ENCODE measurements at places on chromosomes 12 and 14. TPM values are rescaled to one million over a fixed set of nuclear protein-coding genes. Genes with fewer than 3 reads are reported as not detected.

- H3K4me3 ChIP-seq: no peak overlapping the region
- H3K27me3 ChIP-seq: no peaks in the 10 kb centered on the region
- H3K27ac ChIP-seq: peak overlapping the region; percentile 34
- H3K36me3 ChIP-seq: no peaks in the 10 kb centered on the region
These were observed 14.9 kb upstream of the POLR3B start for GRCh38 chr12:106342397-106343213.

DNA sequence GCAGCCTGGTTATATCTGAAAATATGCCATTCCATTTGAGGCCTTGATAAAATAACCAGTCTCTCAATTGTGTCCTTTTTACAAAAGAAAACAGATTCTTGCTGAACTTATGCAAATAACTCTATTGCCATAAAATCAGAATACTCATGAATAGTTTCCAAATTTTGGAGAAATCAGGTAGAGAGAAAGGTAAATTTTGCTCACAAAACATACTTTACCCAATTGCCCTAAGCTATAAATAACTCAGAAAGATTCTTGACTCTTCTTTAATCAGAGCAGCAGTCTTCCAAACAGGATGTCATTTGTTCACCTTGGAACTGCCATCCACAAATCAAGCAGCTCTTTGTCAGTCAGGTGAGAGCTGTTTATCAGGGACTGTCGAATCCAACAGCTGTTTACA is 12.6 kb downstream of the ZNF26 start:
- H3K4me3 ChIP-seq: no peak overlapping the region
- DNase-seq: no peak
- no peaks in the 10 kb centered on the region for H3K36me3 ChIP-seq
- no peak overlapping the region for H3K27ac ChIP-seq

- no peaks in the 10 kb centered on the region for H3K27me3 ChIP-seq
- H3K27ac ChIP-seq: no peak overlapping the region
- DNase-seq: no peak
- no peaks in the 10 kb centered on the region for H3K36me3 ChIP-seq
- H3K4me1 ChIP-seq: no peaks in the 10 kb centered on the region
These were observed 51.1 kb upstream of the KRAS start for GRCh38 chr12:25301798-25302197.

- H3K4me1 ChIP-seq: no peaks in the 10 kb centered on the region
- no peak for DNase-seq
- H3K36me3 ChIP-seq: no peaks in the 10 kb centered on the region
- no peaks in the 10 kb centered on the region for H3K27me3 ChIP-seq
These were observed 12.4 kb upstream of the PCNX1 start for GRCh38 chr14:70894868-70895267.

Gene BATF
- 1.3 TPM for total RNA-seq

Gene NKX2-8
- total RNA-seq: not detected

Gene CARMIL3
- 2.1 TPM for total RNA-seq

Data from colonic mucosa (tissue), 4 donors.